ENCODE measurements at places on chromosomes 3 and 15. TPM values are rescaled to one million over a fixed set of nuclear protein-coding genes. Genes with fewer than 3 reads are reported as not detected.

The CAMP gene
- not detected for total RNA-seq

The FRMD5 gene
- 10.1 TPM for total RNA-seq

The TRPC1 gene
- 45.1 TPM for total RNA-seq

GRCh38 chr3:47194994-47195393 lies 31.1 kb upstream of the SETD2 start:
- H3K36me3 ChIP-seq: no peaks in the 10 kb centered on the region
- DNase-seq: no peak
- H3K4me3 ChIP-seq: no peak overlapping the region
- H3K27me3 ChIP-seq: no peaks in the 10 kb centered on the region
- H3K4me1 ChIP-seq: no peaks in the 10 kb centered on the region
- H3K27ac ChIP-seq: no peak overlapping the region

- no peaks in the 10 kb centered on the region for H3K27me3 ChIP-seq
- DNase-seq: peak; percentile 15
- H3K27ac ChIP-seq: no peak overlapping the region
Measured at GRCh38 chr3:14152233-14152962, 26.0 kb downstream of the XPC start.

- no peak overlapping the region for H3K4me3 ChIP-seq
- H3K27ac ChIP-seq: no peak overlapping the region
- no peaks in the 10 kb centered on the region for H3K4me1 ChIP-seq
- no peaks in the 10 kb centered on the region for H3K36me3 ChIP-seq
Measured at GRCh38 chr3:148428862-148429605, 268.7 kb upstream of the AGTR1 start.

GRCh38 chr3:46129588-46130272 lies 78.4 kb downstream of the CCR1 start:
- H3K4me3 ChIP-seq: no peak overlapping the region
- H3K27ac ChIP-seq: no peak overlapping the region
- DNase-seq: no peak
- no peaks in the 10 kb centered on the region for H3K27me3 ChIP-seq
- no peaks in the 10 kb centered on the region for H3K4me1 ChIP-seq
- no peaks in the 10 kb centered on the region for H3K36me3 ChIP-seq

- no peak overlapping the region for H3K27ac ChIP-seq
- H3K4me3 ChIP-seq: no peak overlapping the region
- no peaks in the 10 kb centered on the region for H3K4me1 ChIP-seq
- H3K36me3 ChIP-seq: no peaks in the 10 kb centered on the region
- no peak for DNase-seq
- H3K27me3 ChIP-seq: no peaks in the 10 kb centered on the region
Measured at GRCh38 chr3:24506966-24507775, 12.5 kb upstream of the THRB start.

- no peaks in the 10 kb centered on the region for H3K36me3 ChIP-seq
- H3K4me3 ChIP-seq: no peak overlapping the region
- peaks cover 18% of the 10 kb centered on the region for H3K27me3 ChIP-seq
- DNase-seq: peak; percentile 44
Measured at GRCh38 chr3:10334459-10334858, 13.5 kb upstream of the SEC13 start.

DNA sequence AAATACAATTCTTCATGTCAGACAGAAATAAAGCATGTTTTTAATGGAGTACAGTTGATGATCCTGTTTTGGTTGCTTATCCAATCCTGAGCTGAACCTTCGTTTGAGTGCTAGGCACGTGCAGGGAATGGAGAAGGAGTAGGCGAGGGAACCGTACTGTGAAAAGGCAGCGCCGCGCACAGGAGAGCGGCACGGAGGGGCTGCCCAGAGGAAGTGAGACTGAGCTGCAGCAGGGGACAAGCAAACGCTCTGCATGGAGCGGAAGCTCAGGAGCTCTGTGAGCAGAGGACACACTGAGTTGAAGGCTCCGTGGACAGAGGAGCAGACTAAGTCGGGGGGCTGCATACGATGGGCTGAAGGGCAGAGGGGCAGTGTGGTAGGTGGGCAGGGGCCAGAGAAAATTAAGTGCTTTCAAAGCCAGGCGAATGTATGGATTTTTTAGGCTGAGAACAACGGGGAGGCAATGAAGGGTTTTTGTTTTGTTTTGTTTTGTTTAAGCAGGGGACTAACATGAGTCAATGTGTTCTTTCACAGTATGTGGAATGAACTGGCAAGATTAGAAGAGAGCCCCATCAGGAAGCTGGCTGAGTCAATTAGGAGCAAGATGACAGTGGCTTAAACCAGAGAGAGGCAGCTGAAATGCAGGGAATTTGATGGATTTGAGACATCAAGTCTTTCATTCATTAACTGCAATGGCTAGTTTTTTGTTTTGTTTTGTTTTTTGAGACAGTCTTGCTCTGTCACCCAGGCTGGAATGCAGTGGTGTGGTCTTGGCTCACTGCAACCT lies 23.8 kb upstream of the TM2D3 start:
- peak; percentile 63 for DNase-seq
- peak overlapping the region; percentile 57 for H3K27ac ChIP-seq
- no peak overlapping the region for H3K4me3 ChIP-seq
- peaks cover 10% of the 10 kb centered on the region for H3K4me1 ChIP-seq

Measured in neural progenitor cell (in vitro differentiated cells).